ENCODE measurements at places on chromosomes 16 and 17.

DNA sequence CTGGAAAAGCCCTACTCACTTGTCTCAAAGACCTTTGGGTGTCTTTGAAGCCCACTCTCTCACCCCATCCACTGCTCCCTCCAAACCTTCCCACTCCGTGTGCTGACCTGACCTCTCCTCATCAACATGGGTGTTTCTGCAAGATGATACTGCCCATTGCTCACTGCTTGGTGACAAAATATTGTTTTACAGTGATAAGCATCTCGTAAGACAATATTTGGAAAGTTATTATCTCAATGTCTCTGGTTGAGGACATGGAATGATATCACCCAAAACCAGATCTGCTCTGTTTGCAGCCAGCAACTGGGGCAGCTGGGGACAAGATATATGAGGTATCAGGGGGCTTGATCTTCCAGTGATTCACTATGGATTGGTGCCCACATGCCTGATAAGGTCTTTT, 195.8 kb downstream of the SALL1 start:
- DNase-seq: no peak

DNA sequence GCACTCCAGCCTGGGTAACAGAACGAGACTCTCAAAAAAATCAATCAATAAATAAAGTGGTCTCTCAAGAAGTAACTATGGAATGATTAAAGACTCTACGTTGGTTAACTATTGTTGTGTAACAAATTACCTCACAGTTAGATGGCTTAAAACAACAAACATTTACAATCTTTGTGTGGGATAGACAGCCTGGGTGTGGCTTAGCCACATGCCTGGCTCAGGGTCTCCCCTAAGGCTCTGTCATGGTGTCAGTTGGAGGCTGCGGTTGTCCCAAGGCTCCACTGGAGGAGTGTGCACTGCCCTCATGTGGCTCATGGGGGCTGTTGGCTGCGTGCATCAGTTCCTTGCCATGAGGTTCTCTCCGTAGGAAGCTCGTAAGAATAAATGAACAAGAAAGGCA, 294.5 kb downstream of the SNX29 start:
- no peak for DNase-seq

DNA sequence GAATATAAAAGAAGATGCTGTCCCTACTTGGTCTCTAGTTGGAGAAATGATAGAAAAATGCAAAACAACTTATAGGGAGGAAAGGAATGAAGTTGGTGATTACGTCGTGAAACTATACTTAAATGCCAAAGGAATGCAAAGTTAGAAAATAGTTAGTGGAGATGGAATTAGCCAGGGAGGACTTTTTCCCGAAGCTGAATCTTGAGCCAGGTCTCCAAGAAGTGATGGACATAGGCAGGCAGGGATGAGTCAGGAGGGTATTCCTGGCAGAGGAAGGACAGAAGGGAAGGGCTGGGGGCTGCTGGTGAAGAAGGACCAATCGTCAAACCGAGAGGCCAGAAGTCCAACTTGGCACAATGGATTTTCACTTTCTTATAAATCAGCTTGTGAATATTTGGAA, 1.8 kb downstream of the SNTB2 start:
- no peak for DNase-seq

DNA sequence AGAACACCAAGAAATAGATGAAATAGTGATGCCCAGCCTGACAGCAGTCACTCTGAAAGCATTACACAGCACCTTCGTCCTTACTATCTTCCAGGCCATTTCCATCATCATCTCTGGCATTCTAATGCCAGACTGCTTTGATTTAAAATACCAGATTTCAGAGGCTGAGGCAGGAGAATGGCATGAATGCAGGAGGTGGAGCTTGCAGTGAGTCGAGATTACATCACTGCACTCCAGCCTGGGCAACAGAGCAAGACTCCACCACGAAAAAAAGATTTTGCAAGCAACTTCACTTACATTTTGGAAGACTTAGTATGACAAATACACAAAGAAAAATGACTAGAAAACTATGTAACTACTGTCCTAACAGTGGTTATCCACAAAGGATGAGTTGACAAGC, 244.0 kb downstream of the CPPED1 start:
- DNase-seq: no peak

DNA sequence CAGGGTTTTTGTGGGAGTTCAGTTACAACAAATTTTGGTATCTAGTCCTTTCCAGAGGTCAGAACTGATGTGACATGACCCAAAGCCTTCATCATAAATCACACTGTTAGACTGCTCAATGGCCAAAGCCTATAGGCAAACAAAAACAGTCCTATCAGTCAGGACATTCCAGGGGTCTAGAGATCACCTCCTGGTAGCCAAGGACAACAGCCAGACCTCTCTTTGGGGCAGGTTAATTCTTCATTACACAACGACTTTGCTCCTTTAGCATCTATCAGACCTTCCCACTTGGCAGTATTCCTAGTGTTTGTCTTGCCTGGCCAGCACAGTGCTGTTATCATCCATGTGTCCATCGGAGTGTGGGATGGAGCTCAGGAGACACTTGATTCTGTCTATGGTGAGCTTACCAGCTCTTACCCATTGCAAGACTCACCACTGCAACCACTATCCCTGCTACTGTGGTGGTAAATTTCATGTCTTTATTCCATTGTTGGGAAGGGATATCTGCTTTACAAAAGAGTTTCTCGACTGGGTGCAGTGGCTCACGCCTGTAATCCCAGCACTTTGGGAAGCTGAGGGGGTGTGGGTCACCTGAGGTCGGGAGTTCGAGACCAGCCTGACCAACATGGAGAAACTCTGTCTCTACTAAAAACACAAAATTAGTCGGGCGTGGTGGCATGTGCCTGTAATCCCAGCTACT, 95.5 kb upstream of the DHX40 start:
- DNase-seq: no peak

DNA sequence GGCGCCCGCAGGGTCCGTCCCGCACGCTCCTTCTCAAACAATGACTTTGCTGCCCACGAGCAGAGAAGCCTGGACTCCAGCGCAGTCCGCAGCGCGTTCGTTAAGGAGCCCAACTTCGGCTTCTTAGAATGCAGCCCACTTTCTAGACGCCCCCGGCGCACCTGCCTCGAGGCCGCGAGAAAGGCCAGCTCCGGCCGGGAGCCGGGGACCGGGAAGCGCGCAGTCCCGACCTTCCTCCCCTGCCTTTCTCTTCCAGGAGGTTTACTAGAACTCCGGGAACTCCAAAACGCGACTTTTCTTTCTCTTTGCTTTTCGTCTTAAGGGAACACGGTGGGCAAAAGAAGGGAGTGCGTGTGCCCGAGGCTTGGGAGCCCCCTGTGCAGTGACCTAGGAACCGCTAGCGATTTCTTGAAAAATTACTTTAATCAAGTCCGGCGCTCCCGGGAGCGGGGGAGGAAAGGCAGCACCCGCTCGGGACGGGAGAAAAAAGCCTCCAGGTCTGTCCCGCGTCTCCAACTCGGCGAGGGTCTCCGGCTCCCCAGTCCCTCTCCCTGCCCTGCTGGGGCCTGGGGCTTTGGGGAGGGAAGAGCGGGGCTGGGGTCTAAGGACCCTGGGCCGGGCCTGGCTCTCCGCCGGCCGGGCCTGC, 2.6 kb downstream of the HNF1B start:
- no peak for DNase-seq
